ENCODE measurements at places on chromosomes 6 and 20.
A peak's percentile ranks its signal among the peaks of the same experiment; 100 is the strongest.

DNA sequence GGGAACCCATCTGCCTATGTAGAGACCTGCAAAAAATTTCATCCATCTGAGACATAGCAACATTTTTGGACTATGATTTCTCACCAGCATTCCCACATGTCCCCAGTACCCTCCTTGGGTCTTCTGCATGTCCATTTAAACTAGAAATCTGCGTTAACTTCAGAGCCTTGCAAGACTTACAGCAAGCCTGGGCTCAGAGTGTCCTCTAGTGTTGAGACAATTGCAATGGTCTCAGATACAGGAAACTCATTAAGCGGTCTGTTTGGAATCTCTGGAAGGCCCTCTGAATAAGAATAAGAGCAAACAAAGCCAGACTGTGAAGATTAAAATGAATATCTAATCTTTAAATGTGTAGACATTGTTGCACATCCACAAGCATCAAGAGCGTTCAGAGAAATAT, 20.5 kb upstream of the PI3 start:
- DNase-seq, result no peak

- no peak for DNase-seq
Observed at GRCh38 chr6:37537548-37537947, 37.9 kb upstream of the CCDC167 start.

GRCh38 chr6:5501837-5502236, 240.5 kb downstream of the FARS2 start:
- DNase-seq, result no peak

DNA sequence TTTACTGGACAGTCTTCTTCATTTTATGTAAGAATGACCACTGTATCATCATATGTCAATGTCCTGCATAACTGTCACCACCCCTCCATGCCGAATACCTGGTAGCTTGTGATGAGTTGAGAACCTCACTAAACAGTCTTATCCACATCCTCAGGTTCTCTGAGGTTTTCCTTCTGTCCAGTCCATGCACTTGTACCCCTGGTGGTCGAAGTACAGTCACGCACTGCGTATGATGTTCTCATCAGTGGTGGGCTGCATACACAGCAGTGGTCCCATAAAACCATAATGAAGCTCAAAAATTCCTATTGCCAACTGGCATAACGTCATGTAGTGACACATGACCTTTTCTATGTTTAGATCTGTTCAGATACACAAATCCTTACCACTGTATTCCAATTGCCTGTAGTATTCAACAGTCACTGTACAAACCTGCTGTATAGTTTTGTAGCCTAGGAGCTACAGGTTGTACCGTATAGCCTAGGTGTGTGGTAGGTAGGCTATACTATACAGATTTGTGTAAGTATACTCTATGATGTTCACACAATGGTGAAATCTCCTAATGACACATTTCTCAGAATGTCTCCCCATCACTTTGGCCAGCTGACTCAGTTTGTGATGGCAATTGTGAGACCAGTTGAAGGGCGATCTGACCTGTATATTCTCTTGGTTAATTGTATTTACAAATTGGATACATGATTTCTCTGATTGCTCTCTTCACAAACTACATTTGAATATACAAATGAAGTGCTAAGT, 31.3 kb upstream of the SDCBP2 start:
- no peak for DNase-seq

DNA sequence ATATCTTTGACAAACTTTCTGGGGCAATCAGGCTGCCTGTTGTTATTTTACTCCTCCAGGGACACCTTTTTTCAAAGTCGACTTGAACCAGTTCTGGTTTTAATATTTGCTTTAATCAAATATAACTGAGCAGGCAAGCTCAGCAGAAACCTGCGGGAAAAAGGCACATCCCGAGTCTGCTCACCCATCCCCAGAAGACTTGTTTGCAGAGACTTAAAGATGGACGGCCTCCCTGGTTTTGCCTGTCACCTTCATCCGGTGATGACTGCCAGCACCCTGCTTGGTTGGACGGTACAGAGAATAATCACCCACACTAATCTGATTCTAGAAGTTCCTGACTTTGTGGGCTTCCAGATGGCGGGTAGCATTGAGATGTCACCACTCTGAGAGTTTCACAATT, 36.8 kb downstream of the PPP1R3G start:
- no peak for DNase-seq

DNA sequence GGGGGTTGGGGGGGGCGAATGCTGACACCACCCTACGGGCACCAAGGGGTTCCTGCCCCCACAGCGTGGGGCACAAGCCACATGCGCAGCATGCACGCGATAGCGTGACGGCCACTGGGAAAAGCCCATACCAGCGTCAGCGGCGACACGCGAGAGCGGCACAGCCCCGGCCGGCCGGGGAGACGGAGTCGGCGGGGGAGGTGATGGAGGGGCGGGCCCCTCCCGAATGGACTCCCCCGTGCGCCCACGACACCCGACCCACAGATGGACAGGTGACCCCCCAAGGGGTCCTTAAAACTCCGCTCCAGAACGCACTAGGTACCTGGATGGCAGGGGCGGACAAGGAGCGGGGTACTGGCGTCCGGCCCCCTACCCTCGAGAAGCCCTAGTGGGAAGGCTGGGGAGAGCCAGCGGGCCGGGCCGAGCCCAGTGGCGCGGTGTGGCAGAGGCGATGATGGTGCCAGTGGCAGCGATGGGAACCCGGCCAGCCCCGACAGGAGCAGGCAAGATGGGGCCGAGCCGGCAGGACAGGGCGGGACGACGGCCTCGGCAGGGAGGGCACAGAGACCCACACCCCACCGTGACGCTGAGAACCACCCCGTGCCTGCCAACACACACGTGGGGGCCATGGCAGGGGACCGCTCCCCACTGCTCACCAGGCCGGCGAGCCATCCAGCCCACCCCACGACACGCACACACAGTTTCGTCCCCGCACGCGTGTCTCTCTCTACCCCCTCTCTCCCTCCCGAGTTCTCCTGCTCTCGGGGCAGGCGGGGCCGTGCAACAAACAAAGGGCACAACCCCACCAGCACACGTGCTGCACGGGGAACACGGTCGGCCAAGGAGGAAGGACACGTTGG, 1959.8 kb upstream of the DEFB115 start:
- DNase-seq, result no peak

DNA sequence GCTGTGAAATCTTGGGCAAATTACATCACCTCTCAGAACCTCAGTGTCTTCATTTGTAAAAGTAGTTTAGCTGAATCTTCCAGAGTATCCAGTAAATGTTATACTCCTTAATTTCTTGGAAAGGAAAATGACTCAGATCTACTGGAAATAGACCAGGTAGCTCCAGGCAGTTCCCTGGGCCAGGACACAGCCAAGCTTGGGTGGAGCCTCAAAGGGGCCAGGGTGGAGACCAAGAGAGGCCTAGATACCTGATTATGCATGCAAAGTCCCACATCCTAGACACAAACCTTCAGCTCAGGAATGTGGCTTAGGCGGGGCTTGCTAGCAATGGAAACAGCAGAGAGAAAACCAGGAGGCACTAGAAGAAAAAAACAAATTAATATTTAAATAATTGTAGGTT, 272.8 kb downstream of the MAFB start:
- no peak for DNase-seq

GRCh38 chr6:141326426-141326825, 806.3 kb upstream of the GJE1 start:
- DNase-seq, result no peak

GRCh38 chr20:16411361-16411760, 161.9 kb downstream of the KIF16B start:
- no peak for DNase-seq

DNA sequence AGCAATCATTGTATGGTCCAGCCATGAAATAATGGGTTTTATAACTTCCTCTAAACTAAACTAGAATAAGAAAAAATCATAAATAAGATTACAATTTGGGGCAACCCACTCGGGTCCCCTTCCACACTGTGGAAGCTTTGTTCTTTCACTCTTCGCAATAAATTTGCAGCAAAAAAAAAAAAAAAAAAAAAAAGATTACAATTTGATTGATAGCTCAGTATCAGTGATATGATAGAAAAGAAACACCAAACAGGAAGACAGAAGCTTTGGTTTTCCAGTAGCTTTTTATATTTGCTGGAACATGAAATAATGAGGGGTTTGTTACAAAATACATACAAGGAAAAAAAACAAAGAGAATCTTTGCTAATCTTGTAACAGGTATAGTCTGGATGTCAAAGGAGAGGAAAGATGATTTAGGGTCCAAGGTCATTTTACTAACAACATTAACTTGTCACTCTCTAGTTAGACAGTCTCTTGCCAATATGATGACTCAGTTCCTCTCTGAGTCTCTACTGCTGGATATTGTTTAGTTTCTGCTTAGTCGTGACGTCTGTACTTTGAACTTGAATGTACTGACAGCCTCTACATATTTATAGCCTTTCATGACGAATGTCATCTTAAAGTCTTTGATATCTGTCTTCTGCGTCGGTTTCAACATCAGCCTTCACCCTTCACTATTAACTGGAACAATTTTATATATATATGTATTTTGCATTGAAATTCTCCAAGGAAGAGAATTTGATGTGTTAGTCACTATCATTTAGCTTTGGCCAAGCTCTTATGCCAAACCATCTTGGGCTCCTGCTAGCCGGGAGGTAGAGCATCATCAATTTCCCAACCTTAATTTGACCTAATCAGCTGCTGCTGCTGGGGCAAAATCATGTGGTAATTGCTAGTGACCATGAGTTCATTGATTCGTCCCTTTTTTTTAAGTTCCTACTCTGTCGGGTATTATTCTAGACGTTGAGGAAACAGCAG, 213.1 kb upstream of the STXBP5 start:
- DNase-seq, result no peak

- DNase-seq, result no peak
Observed at GRCh38 chr6:135306740-135307420, 125.8 kb downstream of the MYB start.

DNA sequence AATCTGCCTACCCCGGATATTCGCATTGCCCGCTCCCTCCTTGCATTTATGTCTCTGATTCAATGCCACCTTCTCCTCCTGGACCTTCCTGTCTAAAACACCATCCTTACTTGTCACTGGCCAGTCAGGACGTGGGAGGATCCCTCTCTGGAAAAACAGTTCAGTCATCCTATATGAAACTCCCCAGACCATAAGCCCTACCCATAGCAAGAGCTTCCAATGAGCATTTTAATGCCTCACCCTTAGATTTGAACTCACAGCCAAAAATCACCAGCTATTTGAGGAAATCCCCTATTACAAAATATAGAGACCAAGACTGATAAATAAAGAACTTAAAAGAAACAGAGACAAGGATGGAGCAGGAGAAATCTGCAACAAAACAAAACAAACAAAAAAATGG, 86.4 kb downstream of the SHLD1 start:
- no peak for DNase-seq

- DNase-seq, result no peak
Observed at GRCh38 chr6:33613146-33613794, 7.9 kb upstream of the ITPR3 start.

DNA sequence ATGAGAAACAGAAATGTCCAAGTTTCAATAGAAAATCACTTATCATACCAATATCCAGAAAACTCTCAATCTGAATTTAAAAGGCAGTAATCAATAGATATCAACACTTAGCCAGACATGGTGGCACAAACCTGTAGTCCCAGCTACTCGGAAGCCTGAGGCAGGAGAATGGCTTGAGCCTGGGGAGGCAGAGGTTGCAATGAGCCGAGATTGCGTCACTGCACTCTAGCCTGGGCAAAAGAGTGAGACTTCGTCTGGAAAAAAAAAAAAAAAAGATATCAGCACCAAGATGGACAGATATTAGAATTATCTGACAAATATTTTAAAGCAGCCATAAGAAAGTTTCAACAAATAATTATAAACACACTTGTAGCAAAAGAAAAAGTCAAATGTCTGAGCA, 47.0 kb downstream of the TCP11 start:
- no peak for DNase-seq

GRCh38 chr20:49230561-49231133, 11.4 kb downstream of the DDX27 start:
- DNase-seq, result peak; percentile 73

GRCh38 chr6:46129629-46130511, at the start of gene ENPP4:
TSS of gene ENPP4 (plus strand) at chr6:46129989. CDS start at chr6:46139584, 9,595 bp downstream.
- DNase-seq, result peak; percentile 82

DNA sequence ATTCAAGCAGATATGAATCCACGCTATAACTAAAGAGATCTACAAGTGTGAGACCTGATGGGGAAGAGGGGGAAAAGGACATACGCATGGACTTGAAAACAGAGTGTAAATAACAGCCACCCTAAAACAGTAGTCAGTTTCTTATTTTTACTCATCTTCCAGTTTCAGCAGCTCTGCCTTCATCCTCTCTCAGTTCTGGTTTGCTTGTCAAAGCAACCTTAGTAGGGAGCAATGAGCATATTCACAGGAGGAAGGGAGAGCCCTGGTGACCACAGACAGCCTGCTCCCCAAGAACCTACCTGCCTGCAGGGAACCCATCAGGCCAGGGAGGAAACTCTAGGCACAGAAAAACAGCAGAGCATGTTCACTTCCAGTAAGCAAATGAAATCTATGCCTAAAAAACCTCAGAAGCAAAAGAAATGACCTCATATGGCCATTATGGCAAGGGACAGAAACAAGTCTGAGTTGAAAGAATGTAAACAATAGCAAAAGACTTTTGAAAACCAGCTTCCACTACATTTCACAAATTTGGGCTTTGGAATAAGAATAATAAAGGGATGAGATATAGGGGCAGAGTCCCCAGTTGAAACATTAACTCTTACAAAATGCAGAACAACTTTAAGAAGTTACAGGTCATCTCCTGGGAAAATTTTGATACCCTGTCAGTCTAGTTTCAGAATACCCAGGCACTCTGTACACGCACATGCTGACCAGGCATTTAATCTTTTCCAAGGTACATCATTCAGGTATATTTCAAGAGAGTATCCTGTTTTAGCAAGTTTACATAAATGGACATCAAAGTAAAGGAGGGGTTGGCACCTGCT, 120.8 kb upstream of the BCLAF1 start:
- no peak for DNase-seq

DNA sequence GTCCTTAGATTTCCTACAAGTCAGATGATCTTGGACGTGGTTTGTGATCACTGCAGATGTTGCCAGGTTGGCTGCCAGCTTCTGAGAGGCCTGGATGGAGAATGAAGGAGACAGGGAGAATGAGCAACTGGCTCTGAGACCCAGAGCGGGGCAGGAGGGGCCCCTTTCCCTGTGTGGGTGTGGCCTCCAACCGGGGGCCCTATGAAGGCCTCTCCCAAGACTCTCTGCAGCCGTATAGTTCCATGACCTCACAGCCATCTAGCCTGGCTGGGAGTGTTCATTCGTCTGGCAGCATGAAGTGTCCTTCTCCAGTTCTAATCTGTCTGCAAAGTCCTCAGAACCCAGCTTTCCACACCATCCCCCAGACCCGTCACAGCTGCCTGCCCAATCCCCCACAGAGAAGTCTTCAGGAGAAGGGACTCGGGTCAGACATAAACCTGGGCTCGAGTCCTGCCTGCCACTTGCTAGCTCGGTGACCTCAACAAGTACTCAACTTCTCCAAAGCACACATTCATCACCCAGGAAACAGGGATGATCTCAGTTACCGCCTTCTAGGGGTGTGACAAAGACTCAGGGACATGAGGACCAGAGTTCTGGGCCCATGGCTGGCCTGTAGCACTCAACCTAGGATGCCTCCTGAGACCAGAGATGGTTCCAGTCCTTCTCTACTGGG, 122.6 kb downstream of the EDN3 start:
- no peak for DNase-seq

Data from left forelimb (tissue), 1 donor.